ENCODE measurements at places on chromosomes 5 and 9. TPM values are rescaled to one million over a fixed set of nuclear protein-coding genes. Genes with fewer than 3 reads are reported as not detected.

DNA sequence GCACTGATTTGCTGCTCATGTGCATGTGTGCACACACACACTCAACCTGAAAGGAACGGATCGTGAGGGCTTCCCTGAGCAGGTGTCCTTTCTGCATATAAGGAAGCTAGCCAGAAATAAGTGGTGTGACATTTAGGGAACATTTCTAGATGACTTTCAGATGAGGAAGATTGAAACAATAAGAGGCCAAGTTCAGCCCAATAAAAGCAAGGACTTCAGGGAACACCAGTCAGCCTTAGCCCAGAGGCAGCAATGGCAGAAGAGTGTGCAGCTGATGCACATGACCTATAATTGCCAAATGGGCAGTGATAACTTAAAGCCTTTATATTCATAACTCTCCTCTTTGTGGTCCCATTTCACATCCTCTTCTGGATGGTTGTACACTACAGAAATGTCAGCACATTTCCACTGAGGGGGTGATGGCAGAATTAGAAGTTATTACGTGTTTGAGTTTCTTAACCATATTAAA, 255.5 kb downstream of the TRIM32 start:
- no peak for DNase-seq

- DNase-seq = no peak
These were observed 52.1 kb upstream of the FSTL4 start for GRCh38 chr5:133664422-133664821.

GRCh38 chr5:175712313-175712680, 54.4 kb downstream of the HRH2 start:
- no peak for DNase-seq

GRCh38 chr5:6788956-6789649, 75.9 kb downstream of the TENT4A start:
- DNase-seq = no peak

DNA sequence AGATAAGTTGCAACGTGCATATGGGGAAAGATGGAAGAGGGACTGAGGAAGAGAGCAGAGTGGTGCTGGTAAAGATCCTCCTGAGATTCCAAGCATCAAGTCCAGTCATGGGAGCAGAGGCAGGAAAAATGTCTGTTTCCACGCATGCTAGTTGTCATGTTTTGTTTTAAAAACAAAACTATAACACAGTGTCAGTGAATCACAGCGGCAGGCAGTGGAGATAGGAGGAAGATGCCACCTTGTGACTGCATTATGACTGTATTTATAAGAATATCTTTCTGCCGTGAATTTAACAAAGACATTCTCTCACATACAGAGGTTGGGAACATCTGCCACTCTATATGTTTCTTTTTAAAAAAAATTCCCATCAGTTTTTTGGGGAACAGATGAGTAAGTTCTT, 3.7 kb upstream of the SVEP1 start:
- DNase-seq = no peak

GRCh38 chr9:19171271-19171670, 44.0 kb upstream of the PLIN2 start:
- no peak for DNase-seq

- DNase-seq = no peak
These were observed 140.3 kb upstream of the PPP2R2B start for GRCh38 chr5:147018812-147019211.

- no peak for DNase-seq
These were observed 96.6 kb downstream of the SERINC5 start for GRCh38 chr5:80159133-80159815.

DNA sequence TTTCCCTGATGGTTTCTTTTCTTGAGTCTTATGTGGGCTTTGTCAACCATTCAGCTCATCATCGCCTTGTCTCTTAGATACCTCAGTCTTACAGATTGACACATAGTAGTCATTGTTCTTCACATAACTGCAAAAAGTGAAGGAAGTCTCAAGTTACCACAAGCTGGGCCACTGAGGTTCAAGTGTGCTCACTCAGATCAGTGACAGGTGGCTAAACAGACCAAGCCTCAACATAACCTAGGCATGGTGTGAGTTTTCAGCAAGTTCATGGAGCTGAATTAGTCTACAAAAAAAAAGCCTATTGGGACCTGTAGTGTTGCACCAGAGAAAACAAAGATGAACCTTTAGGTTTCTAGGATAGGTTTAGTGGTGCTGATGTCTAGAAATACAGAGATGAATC, 58.2 kb downstream of the RFK start:
- DNase-seq = no peak

- no peak for DNase-seq
These were observed 58.5 kb upstream of the ANXA1 start for GRCh38 chr9:73093016-73093739.

GRCh38 chr5:26674846-26675245, 363.5 kb downstream of the CDH9 start:
- no peak for DNase-seq

- DNase-seq = peak; percentile 52
These were observed 98.2 kb upstream of the GRHPR start for GRCh38 chr9:37324261-37324683.

GRCh38 chr9:94511134-94511954, 43.5 kb upstream of the PCAT7 start:
- DNase-seq = no peak

DNA sequence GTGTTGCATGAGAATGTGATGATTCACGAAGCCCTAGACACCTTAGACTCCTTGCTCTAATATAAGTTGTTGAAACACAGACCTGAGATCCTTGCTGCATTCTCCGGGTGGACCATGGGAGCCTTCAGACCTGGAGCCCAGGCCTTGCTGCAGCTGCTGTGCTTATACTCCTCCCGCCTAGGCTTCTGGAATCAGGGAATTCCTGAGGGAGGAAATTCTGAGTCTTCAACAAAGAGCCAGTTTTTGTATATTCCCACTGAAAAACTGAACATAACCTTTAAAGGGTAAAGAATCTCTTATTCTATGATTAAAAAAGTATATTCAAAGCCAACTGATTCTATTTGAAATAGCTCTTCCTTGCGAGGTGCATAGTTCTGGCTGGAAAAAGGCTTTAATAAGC, 245.1 kb upstream of the ELAVL2 start:
- DNase-seq = peak; percentile 22

DNA sequence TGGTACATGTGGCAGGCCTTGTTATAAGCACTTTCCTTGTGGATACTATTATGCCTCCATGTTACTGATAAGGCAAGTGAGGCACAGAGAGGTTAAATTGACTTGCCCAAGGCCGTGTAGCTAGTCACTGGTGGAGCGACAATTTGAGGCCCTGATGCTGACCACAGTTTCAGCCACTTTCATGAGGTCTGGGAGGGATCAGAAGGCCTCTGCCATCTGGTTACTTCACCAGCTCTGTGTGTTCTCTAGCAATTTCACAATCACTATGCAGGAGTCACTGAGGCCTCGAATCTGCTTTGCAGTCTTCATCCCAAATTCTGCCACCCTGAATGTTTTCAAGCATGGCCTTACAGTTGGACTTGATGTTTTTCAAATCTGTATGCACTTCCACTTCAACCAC, 9.1 kb downstream of the LRRC70 start:
- DNase-seq = no peak

DNA sequence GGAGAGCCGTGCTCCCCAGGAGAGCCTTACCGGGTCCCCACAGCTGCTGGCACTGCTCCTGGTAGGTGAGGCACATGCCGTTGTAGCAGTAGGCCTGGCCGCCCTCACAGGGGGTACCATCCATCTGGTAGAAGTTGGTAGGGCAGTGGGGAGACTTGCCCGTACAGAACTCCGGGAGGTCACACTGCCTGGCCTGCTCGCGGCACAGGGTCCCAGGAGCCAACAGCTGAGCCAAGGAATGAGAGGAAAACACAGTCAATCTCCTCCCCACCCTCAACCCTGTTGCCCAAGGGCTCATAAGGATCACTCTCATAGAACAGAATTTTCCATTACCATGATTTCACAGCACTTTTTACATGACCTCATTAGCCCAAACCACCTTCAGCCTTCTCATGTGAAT, 36.9 kb downstream of the NIPAL4 start:
- DNase-seq = no peak

- no peak for DNase-seq
These were observed 96.8 kb downstream of the RAPGEF6 start for GRCh38 chr5:131538177-131538593.

DNA sequence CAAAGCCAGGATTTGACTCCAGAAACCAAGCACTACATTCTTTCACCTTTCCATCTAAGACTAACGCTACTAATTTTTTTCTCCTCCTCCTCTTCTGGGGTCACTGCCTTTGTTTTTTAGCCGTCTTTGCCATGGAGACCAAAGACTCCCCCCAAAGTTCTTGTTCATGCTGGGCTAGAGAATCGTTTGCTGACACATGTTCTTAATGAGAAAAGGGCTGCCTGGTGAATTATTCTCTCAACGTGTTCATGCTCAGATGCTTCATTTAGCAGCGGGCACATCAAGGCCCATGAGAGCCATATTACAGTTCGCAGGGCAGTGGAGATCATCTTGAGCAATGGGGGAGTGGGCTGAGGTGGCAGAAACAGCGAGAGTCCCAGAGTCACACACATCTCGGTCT, 134.9 kb downstream of the SLIT3 start:
- DNase-seq = no peak

GRCh38 chr5:139788294-139788910, 7.2 kb upstream of the PSD2 start:
- no peak for DNase-seq

GRCh38 chr5:1463326-1464095, 18.3 kb upstream of the SLC6A3 start:
- no peak for DNase-seq

PCDHB3 gene
- 36.9 TPM for total RNA-seq

PCDHB15 gene
- total RNA-seq = 29.5 TPM

LOX gene
- total RNA-seq = 0.27 TPM

PCSK5 gene
- total RNA-seq = 9.6 TPM

ANKRD18B gene
- total RNA-seq = 5.0 TPM

EFNA5 gene
- total RNA-seq = 158 TPM

ACSL6 gene
- 8.1 TPM for total RNA-seq

MAST4 gene
- 11.5 TPM for total RNA-seq

LEAP2 gene
- 2.5 TPM for total RNA-seq

SPINK13 gene
- total RNA-seq = not detected

UQCRQ gene
- total RNA-seq = 163 TPM

LSM11 gene
- 7.7 TPM for total RNA-seq

TAS2R1 gene
- not detected for total RNA-seq

CACNA1B gene
- 84.4 TPM for total RNA-seq

GOLM1 gene
- 95.2 TPM for total RNA-seq

KCNMB1 gene
- total RNA-seq = 0.29 TPM

MAMDC2 gene
- 0.22 TPM for total RNA-seq

Measured in glutamatergic neuron (in vitro differentiated cells).